ENCODE measurements at places on chromosomes 11 and 22.

GRCh38 chr11:131833366-131833765 lies 463.0 kb downstream of the NTM start:
- DNase-seq, result no peak

DNA sequence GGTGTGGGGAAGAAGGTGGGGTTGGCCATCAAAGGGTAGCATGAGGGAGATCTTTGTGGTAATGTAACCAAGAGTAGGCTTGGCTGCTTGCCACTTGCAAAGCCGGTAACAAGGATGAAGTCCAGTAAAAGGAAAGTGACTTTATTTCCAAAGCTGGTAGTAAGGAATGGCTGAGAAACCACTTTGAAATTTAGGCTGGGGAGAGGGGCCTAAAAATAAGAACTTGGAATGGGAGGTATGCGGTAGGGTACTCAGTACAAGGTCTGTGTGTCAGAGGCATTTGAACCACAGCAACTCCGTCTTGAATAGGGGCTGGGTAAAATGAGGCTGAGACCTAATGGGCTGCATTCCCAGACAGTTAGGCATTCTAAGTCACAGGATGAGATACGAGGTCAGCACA lies 216.0 kb upstream of the ISX start:
- DNase-seq, result no peak

- no peak for DNase-seq
Observed at GRCh38 chr11:97965849-97966646, 1054.7 kb upstream of the CNTN5 start.

- no peak for DNase-seq
Observed at GRCh38 chr11:55966391-55966790, 3.4 kb downstream of the OR10AG1 start.

- no peak for DNase-seq
Observed at GRCh38 chr11:102467080-102467708, 14.6 kb upstream of the TMEM123 start.

GRCh38 chr22:48483764-48484528 lies 1343.7 kb downstream of the BRD1 start:
- no peak for DNase-seq

DNA sequence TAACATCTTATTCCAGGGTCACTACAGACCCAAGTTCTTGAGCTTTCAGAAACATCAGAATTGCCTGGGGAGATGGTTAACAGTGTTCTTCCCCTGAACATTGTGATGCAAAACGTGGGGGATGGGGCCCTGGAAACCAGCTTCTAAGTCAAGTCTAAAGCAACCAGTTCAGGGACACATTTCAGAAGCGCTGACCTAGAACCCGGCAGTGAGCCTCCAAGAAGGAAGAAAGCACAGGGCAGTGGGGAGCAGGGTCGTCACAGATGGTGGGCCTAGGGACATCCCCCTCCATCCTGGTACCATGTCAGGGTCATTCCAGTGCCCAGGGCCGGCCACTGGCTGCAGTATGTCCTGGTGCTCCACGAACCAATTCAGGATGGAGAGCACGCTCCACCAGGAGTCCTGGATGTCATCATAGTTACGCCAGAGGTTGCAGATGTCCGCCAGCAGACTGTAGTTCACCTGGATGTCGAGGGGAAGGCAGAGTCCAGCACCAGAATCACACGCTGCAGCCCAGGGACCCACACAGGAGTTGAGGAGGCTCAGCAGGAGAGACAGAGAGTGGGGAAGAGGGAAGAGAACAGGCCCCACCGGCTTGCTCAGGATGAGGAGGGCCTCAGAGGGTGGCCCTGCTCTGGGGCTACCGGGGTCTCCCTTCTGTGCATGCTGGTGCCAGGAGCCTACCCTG lies 5.0 kb downstream of the NAGA start:
- no peak for DNase-seq

- DNase-seq, result no peak
Observed at GRCh38 chr11:126843096-126843495, 157.5 kb downstream of the KIRREL3 start.

DNA sequence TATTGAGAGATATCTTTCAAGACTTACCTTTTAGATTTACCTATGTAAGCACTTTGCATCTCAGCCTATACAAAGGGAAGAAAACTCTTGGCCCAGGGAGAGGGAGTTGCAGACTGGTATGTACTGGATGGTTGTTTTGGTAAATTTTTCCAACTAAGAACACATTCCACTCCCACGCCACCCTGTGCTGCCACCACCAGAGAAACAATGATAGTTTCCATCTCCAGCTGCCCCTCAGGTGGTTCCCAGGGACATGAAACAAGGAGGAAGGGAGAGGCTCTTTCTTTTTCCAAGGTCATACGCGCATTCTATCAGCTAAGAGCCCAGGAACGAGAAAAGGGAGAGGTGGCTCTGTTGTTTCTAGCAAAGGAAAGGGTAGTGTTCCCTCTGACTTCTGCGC lies 34.4 kb downstream of the CCDC34 start:
- DNase-seq, result no peak

- DNase-seq, result no peak
Observed at GRCh38 chr11:33659370-33660139, 41.1 kb downstream of the C11orf91 start.

- DNase-seq, result no peak
Observed at GRCh38 chr11:45606514-45607281, 58.7 kb downstream of the CHST1 start.

DNA sequence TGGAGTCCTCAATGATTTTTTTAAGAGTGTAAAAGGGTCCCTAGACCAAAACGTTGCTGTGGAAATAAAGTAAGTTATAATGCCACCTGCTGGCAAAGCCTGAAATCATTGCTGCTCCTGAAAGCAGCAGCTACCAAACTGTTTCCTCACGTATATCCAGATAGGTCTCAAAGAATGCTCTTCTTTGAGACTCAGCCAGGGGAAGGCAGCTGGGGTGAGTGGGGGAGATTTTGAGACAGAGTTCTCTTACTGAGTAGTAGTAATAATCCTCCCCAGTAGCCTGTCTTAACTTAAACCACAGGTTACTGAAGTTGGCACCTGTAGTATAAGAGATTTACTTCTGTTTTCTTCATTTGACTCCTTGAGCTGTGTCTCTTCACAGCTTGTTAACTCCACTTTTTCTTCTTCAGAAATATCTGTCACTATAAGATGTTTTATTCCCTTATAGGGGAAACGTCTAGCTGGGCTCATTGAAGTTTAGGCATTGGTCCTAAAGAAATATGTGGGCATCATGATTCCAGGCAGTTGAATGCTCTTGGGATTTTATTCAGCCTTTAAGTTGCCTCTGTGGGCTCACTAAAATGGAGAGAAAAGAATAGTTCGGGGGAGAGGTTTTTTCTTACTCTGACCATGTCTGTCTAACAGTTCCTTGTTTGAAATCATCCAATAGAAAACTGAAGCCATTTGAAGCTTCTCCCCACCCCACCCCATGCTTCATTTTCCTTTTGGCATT lies 77.9 kb downstream of the BTBD10 start:
- DNase-seq, result no peak

DNA sequence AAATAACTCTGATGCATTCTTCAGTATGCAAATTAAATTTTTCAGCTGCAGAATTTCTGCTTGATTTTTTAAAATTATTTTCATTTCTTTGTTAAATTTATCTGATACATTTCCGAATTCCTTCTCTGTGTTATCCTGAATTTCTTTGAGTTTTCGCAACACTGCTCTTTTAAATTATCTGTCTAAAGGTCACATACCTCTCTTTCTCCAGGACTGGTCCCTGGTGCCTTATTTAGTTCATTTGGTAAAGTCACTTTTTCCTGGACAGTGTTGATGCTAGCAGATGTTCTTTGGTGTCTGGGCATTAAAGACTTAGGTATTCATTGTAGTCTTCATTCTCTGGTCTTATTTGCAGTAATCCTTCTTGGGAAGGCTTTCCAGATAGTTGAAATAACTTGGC lies 577.4 kb upstream of the LUZP2 start:
- DNase-seq, result no peak

DNA sequence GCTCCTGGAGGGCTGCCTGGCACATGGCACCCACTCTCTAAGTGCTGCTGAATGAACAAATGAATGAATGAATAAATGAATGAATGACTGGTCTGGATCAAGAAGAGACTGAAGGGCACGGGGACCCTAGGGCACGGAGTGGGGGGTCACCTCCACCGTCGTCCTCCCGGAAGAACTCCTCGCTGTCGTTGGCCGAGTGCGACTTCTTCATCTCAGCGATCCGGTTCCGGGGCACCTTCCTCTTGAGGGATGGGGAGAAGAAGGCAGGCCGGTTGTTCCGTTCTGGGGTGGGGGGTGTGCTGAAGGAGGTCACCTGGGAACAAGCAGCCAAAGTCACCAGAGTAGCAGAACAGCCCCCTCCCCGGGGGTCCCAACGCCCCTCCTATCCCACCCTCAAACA lies 36.0 kb downstream of the NUP50 start:
- no peak for DNase-seq

DNA sequence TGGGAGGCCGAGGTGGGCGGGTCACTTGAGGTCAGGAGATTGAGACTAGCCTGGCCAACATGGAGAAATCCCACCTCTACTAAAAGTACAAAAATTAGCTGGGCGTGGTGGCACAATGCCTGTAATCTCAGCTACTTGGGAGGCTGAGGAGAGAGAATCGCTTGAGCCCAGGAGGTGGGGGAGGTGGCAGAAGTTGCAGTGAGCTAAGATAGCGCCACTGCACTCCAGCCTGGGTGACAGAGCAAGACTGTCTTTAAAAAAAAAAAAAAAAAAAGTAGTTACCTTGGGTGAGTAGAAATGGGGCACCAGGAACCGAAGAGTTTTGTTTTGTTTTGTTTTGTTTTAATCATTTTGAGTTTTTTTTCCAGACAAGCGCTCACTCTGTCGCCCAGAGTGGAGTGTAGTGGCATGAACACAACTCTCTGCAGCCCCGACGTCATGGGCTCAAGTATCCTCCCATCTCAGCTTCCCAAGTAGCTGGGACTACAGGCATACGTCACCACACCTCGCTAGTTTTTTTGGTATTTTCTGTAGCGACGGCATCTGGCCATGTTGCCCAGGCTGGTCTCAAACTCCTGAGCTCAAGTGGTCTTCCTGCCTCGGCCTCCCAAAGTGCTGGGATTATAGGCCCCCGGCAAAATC lies 15.8 kb downstream of the THAP12 start:
- no peak for DNase-seq

DNA sequence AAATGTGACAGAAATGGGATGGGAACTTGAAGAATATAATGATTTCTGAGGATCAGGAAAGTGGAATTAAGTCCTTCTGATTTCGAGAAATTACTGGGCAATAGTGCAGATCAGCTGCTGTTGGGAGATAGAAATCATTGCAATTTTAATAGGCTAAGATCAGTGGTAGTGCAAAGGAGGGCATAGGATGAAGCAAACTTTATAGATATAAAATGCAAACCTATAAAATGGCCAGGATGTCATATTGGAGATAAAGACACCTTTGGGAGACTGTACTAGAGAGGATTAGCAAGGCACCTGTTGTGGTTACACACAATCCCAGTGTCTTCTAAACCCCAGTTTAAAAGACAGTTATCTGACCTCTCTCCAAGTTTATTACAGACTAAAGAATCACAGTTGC lies 6.5 kb upstream of the MS4A7 start:
- no peak for DNase-seq

DNA sequence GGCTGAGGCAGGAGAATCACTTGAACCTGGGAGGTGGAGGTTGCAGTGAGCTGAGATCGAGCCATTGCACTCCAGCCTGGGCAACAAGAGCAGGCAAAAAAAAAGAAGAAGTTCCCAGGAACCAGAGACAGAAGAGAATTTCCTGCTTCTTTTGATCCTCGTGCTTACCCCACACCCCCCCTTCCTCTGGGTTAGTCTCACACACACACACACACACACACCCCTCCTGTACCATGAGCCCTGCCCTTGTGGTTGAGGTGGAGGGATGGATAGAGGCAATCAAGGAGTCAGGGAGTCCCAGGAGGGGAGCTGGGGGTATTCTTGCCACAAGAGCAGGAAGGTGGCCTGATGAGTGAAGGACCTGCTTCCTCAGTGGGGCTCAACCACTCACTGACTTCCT lies 4.1 kb upstream of the UBE2L6 start:
- DNase-seq, result no peak

DNA sequence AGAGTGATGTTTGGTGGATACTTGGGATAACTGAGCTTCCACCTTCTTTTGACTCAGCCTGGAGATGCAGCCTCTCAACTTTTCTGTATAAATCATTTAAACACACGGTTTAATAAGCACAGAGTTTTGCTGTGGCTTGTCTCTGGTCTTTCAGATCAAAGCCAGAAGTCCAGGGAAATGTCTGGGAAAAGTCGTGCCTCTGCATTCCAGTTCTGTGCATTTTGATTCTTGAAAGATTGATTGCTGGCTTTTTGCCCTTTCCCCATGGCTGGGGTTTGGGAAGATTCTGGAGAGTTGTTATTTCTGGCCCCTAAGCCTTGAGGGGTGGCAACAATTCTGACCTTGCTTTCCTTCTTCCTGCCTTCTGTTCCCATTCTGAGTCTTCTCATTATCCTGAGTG lies 154.1 kb downstream of the COMMD9 start:
- no peak for DNase-seq

DNA sequence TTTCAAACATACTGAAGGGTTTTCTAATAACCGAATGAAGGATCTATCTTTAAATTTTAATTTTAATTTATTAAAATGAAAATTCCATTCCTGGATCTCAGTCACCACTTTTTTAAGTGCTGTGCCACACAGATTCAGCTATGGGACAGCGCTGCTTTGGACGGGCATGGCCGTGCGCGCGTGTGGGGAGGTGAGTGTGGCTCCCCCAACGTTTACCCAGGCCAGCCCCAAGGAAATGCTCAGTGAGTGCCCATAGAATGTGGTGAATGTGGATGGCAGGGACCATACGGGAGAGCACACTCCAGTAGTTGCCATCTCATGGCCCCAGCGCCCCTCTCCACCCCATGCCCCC lies 88.0 kb upstream of the KCNQ1OT1 start:
- no peak for DNase-seq

GRCh38 chr11:68117853-68118470 lies 3.2 kb downstream of the CHKA start:
- no peak for DNase-seq

- DNase-seq, result no peak
Observed at GRCh38 chr11:47366020-47366490, 12.3 kb downstream of the SPI1 start.

DNA sequence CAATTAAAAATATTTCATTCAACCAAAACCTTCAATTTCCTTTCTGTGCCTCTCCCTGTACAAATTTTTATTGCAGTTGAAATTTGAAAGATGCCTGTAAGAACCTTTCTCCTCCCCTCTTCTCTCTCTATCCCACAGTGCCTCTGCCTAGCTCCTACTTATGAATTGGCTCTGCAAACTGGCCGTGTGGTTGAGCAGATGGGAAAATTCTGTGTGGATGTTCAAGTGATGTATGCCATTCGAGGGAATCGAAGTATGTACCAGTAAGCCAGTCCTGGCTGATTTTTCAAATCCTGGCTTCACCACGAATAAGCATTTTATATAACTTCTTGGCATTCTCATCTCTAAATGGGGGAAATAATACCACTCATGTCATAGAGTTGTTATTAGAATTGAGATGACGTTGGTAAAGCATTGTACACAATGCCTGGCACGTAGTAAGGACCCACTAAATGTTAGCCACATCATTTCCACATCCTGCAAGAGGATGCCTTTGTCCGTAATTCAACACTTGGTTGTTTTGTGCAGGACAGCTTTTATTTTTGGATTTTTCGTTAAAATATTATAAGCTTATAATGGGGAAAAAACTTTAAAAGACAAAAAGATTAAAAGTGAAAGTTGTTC lies 6.0 kb downstream of the DDX25 start:
- no peak for DNase-seq
